DMS53 (cell line): ENCODE measurements at places on chromosomes 11 and 22.
A peak's percentile ranks its signal among the peaks of the same experiment; 100 is the strongest.

DNA sequence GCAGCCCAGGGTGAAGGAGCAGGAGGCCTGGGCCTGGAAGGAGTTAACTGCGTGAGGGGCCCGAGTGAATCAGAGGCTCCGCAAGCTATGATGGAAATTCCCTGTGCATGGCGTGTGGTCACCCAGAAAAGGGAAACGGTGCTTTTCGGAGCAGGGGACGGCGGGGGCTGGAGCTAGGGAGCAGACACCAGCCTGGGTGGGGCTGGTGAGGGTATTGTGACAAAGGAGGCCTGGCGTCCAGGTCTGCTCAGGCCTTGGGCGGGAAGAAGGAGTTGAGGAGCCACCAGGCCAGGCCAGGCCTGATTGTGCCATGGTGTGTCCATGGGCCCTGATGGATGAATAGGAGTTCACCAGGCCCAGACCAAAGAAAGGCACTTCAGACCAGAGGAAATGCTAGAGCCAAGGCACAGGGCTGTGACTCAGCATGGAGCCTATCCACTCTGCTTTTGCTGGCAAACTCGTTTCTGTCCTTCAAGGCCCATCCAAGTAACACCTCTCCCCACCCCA lies 12.8 kb upstream of the SPI1 start:
- no peak for DNase-seq

- DNase-seq = no peak
Measured at GRCh38 chr11:5564259-5565019, 16.1 kb upstream of the OR52H1 start.

GRCh38 chr11:10379022-10379421 lies 74.1 kb downstream of the ADM start:
- DNase-seq = no peak

- no peak for DNase-seq
Measured at GRCh38 chr11:69535908-69536307, 54.4 kb downstream of the LINC01488 start.

DNA sequence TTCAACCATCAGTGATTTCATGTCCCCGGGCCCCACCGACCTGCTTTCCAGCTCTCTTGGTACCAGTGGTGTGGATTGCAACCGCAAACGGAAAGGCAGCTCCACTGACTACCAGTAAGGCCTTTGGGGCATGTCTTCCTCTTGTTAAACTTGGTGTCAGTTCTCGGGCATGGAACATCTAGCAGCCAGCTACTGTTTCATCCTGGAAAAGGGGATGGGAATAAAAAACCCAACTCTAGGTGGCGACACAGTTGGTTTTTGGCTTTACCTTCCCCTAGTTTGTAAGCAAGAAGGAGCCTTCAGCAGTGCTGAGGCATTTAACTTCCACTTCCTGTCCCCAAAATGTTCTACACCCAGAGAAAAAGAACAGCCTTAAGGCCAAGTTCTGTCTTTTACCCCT lies 76.7 kb downstream of the BMAL1 start:
- DNase-seq = peak; percentile 51

GRCh38 chr22:24950272-24950902 lies 2.1 kb upstream of the KIAA1671 start:
- DNase-seq = peak; percentile 2

- no peak for DNase-seq
Measured at GRCh38 chr11:38553148-38553547, 1955.1 kb upstream of the RAG2 start.

DNA sequence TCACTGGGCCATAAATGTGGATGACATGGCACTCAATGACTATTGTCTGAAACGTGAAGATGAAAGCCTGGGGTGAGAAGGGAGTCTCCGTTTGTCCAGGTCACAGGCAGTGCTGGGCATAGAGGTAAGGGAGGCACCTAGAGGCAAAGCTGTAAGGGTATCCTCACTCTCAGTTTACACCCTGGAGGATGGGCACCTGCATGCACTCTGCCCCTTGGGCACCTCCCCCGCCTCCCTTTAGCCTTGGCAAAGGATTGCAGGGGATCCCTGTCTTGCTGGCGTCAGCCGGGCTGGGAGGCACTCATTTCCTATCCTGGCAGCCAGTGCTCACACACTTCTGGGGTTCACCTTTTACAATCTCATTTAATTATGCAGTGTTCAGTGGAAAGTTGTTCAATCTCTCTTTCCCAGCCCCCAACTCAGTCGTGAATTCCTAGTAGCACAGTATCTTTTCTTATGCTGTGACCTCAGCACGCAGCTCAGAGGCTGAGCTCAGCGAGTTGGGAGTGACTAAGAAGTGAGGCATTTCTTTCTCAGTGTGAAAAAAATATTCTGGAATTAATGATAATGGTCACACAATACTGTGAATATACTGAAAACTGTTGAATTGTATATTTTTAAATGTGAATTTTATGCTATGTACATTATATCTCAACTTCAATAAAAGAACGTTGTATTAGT lies 866.6 kb downstream of the BRD1 start:
- DNase-seq = no peak

DNA sequence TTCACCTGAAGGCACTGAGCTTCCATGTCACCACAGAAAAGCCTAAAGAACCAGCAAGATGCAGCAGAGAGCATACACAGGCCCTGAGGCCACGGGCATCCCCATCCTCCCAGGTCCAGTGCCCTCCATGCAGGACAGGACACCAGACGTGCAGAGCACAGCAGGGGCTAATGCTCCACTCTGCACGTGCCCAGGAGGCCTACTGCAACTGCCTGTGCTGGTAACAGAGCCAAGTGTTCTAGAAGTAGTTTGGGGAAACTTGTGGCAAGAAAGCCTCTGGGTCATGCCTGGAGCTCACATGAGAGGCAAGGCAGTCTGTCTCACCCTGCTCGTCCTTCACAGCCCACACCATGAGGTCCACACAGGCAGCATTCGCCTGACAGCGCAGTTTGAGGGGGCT lies 30.7 kb downstream of the SERPIND1 start:
- DNase-seq = no peak

- DNase-seq = no peak
Measured at GRCh38 chr11:130534551-130534950, 86.1 kb downstream of the ADAMTS15 start.

GRCh38 chr22:38729946-38730345 lies 24.2 kb downstream of the GTPBP1 start:
- no peak for DNase-seq

GRCh38 chr11:72736452-72737069 lies 15.6 kb downstream of the ARAP1 start:
- peak; percentile 65 for DNase-seq

GRCh38 chr11:65066315-65066714 lies 8.0 kb upstream of the NAALADL1 start:
- no peak for DNase-seq

DNA sequence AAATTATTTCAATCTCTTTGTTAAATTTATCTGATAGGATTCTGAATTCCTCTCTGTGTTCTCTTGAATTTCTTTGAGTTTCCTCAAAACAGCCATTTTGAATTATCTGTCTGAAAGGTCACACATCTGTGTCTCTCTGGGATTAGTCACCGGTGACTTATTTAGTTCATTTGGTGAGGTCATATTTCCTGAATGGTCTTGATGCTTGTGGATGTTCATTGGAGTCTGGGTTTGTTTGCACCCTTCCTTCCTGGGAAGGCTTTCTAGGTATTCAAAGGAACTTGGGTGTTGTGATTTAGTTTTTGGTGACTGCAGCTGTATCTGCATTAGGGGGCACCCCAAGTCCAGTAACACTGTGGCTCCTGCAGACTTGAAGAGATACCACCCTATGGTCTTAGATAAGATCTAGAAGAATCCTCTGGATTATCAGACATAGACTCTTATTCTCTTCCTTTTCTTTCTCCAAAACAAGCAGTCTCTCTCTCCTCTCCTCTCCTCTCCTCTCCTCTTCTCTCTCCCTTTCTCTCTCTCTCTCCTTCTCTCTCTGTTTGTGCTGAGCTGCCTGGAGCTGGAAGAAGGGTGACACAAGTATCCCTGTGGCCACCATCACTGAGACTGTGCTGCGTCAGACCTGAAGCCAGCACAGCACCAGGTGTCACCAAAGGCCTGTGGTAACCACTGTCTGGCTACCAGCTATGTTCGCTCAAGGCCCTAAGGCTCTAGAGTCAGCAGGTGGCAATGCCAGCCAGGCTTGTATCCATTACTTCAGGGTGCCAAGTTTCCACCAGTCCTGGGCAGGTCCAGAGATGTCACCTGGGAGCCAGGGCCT lies 3.3 kb upstream of the HEPN1 start:
- DNase-seq = peak; percentile 22

DNA sequence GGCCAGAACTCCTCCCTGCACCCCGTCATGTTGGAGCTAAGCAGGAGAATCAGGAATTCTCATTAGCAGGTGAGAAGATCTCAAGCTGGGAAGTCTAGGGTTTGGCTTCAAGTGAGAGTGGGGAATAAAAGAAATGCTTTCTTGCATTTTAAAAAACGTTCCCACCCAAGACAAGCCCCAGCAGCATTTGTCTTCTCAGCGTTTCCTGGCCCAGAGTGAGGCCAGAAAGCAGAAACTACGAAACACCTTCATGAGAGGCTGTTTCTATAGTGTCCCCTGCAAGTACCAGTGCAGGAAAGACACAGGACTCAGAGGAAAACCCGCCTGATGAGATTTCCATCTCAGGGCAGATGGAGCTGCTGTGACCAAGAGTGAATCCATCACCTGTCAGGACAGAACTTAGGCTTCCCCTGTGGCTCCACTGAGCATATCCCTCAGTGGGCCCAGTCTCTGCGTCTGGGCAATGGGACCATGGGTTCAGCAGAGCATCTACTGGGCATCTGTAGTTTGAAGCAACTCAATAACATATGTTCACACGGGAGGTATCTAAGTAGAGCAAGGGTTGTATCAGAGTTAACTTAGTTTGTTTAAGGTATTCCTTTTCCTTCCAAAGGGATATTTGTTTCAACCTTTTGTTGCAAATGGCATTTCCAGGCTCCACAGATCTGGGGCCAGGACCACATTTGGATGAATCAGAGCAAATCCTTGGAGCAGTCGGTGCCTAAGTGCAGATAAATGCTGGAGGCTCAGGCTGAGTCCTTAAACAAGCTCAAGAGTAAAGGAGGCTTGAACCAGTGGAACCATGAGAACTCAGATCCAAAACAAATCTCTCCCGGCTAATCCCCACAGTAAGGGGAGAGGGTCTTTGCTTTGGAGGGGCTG lies 548.3 kb downstream of the MIAT start:
- DNase-seq = no peak
